ENCODE measurements at places on chromosomes 2 and 18. TPM values are rescaled to one million over a fixed set of nuclear protein-coding genes. Genes with fewer than 3 reads are reported as not detected.

The ABCG5 gene
- not detected for total RNA-seq

The IFIH1 gene
- total RNA-seq, result 42.4 TPM

The CFAP221 gene
- total RNA-seq, result 1.1 TPM

The GPR35 gene
- 0.24 TPM for total RNA-seq

The UGT1A8 gene
- not detected for total RNA-seq

The NEU4 gene
- 0.29 TPM for total RNA-seq

The ELOA2 gene
- not detected for total RNA-seq

The MAP3K19 gene
- total RNA-seq, result not detected

The OTOS gene
- not detected for total RNA-seq

The LYG2 gene
- not detected for total RNA-seq

The SNORC gene
- 0.39 TPM for total RNA-seq

The C1QL2 gene
- total RNA-seq, result not detected

The SFT2D3 gene
- 7.3 TPM for total RNA-seq

The HTR2B gene
- 0.19 TPM for total RNA-seq

The PROKR1 gene
- total RNA-seq, result not detected

The TMEM247 gene
- not detected for total RNA-seq

The INHBB gene
- total RNA-seq, result 2.4 TPM

The CPO gene
- 0.48 TPM for total RNA-seq

The CFAP53 gene
- total RNA-seq, result 0.18 TPM

The ARHGAP28 gene
- 16.5 TPM for total RNA-seq

The VWA3B gene
- not detected for total RNA-seq

The ARHGAP25 gene
- 24.9 TPM for total RNA-seq

The LIPG gene
- total RNA-seq, result 123 TPM

The GAREM2 gene
- 3.4 TPM for total RNA-seq

The ASB18 gene
- not detected for total RNA-seq

The APOB gene
- 0.10 TPM for total RNA-seq

The REG3G gene
- total RNA-seq, result not detected

The XDH gene
- total RNA-seq, result 0.05 TPM

The NDC80 gene
- total RNA-seq, result 6.4 TPM

The CAPN14 gene
- total RNA-seq, result 0.15 TPM

The KCNG2 gene
- total RNA-seq, result not detected

The ANKRD30B gene
- total RNA-seq, result 0.70 TPM

The CCDC85A gene
- 8.0 TPM for total RNA-seq

The BOK gene
- 117 TPM for total RNA-seq

The SIX3 gene
- total RNA-seq, result not detected

The SLC38A11 gene
- total RNA-seq, result 0.34 TPM

The LAMA3 gene
- 4.9 TPM for total RNA-seq

The ALMS1 gene
- 17.4 TPM for total RNA-seq

The PRKAG3 gene
- total RNA-seq, result not detected

The SPDYA gene
- not detected for total RNA-seq

The TOGARAM2 gene
- not detected for total RNA-seq

The RNF125 gene
- 1.6 TPM for total RNA-seq

The CRYGC gene
- total RNA-seq, result not detected

The UGT1A5 gene
- total RNA-seq, result not detected
